ENCODE measurements at places on chromosomes 2 and 18.

DNA sequence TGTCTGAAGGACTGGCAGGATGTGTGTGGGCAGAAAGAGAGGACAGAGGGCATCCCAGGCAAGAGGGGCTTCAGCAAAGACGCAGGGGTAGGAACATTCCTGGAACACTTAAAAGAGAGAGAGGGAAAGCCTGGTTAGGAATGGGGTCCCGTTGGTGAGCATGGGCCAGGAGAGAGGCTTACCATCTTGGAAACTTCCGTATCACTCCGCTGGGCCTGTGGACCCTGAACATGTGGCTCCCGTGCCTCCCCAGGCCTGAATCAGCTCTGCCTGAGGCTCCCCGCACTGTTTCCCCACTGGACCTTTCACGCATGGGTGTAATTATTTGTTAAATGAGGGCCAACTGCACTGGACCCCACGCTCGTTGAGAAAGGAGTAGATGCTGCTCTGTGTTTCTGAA lies 191.1 kb upstream of the GLI2 start:
- no peak for DNase-seq

DNA sequence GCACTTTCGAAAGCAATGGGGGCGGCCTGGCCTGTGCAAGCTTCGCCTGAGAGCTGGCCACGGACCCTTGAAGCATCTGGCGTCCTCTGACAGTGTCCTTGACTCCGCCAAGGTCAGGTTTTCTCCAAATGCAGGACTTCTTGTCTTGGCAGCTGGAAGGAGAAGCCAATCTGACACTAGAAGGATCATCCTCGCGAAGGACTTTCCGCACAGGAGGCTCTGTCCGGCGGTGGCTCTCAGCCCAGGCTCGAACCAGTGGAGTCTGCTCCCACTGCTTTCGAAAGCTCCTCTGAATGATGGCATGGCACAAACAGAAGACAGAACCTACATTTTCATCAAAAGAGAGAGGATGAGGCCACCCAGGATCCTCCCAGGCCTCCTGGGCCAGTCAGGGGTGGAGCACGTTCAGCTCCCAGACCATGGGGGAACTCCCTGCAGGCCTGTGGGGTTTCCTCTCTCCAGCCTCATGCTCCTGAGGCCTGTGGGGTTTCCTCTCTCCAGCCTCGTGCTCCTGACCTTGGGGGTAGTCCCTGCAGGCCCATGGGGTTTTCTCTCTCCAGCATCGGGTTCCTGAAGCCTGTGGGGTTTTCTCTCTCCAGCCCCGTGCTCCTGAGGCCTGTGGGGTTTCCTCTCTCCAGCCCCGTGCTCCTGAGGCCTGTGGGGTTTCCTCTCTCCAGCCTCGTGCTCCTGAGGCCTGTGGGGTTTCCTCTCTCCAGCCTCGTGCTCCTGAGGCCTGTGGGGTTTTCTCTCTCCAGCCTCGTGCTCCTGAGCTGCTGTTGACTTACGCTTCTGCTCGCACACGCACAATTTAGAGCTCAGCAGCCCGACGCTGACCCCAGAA lies 396.5 kb upstream of the SALL3 start:
- no peak for DNase-seq

DNA sequence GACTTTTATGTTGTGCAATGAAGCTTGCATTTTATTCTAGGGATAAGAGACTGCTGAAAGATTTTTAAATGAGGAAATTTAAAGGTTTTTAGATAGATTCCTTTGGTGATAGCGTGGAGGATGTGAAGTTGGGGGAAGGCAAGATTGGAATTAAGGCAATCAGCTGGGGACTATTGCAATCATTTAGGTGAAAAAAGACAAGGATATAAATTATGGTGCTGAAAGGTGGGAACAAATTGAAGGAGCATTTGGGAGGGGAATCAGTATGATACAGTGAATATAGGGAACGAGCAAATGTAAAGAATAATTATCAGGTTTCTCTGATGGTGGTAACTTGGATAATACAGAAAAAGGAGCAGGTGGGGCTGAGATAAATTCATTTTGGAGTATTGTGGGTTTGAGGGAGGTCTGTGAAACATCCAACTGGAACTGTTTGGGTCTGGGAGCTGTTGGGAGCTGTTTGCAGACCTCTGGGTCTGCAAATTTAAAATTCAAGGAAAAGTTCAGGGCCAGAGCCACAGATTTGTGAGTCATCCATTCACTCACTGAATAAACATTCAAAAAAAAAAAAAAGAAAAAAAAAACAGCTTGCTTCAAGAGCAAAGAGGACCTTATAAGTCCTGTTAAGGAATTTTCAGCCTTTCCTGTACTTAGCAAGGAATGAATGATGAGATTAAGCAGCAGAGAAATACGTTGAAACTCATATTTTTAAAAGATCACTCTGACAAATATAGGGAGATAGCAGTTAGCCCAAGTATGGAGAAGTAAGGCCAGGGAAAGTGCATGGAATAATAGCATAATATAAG lies 257.5 kb upstream of the FN1 start:
- no peak for DNase-seq

DNA sequence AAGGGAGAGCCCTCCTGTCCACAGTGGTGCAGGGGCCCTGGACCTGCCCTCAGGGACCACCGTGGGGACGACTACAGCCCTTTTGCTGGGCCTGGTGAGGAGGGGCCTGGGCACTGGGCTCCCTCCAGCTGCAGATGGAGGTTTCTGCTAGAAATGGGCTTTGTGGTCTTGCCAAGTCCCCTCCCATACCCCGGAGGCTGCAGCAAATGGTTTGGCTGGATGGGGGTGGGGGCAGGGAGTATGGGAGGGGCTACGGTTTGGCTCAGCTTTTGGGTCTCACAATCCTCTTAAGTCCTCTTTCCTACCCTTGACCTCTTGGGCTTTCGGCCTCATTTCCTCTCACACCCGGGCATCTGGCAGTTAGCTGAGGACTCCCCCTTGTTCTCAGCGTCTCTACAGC lies 21.7 kb downstream of the TET3 start:
- no peak for DNase-seq

- peak; percentile 73 for DNase-seq
Measured at GRCh38 chr2:234500394-234501006, 3.6 kb upstream of the ARL4C start.

DNA sequence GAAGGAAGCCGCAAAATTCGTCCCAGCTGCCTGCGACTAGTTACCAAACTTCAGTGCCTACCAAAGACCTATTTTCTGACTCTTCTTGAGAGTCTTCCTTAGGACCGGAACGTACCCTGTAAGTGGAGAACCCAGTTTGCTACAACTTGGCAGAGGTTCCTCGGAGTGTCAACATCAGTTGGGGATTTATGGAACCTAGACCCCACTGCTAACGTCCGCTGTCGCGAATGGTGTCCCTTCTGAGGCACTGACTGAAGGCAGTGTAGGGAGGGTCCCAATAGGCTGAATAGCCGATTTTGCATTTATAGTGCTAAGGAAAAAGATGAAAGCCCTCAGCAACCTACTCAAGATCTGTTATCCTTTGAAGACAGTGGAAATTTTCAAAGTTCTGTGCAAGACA lies 568 bp upstream of the STK17B start:
- no peak for DNase-seq

- no peak for DNase-seq
Measured at GRCh38 chr2:38146275-38146906, 70.4 kb upstream of the CYP1B1 start.

DNA sequence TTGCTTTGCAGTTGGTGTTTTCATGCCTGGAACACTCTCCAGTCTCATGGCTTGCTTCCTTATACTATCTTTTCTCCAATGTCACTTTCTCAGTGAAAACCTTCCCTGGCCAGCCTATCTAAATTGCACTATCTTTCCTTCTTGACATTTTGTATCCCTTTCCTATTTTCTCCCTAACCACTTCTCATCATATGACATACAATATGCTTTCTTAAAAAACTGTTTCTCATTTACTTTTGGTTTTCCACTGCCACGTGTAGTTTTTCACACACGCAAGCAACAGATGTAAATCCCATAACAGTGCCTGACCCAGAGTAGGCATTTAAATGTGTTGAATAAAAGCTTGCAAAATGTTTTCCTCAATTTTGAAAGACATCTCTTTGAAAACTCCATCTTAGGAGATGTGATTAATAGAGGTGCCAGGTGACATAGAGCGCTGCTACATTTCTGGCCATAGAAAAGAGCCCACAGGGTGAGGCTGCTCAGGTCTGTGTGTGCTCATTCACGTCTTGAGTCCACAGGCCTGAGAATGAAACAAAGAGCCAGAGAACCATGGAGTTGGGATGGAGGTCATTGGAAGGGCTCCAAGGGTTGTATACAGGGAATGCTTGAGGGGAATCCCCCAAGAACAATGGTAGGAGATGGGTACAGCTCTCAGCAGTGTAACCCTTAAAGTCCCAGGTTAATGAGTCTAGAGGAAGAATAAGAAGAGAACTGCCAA lies 12.7 kb downstream of the ZNF24 start:
- DNase-seq: no peak

DNA sequence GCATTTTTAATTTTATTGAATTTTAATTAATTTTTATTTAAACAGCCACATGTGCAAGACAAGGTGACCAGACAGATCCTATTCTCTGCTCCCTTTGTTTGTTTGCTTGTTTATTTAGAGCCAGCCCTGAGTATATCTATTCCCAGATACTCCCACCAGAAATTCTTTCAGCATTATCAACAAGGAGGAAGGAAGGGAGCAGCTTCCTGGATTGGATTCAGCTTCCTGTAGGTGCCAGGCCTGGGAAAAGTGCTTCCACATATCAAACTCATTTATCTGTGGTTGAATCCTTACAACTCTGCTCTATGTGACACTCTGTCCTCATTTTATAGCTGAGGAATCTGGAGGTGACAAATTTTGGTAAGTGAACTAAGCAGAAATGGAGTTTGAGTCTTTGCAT lies 60.5 kb upstream of the KLF7 start:
- no peak for DNase-seq

- DNase-seq: no peak
Measured at GRCh38 chr2:48715042-48715899, 40.3 kb downstream of the LHCGR start.

GRCh38 chr2:196219671-196220070 lies 48.3 kb upstream of the STK17B start:
- DNase-seq: no peak

- no peak for DNase-seq
Measured at GRCh38 chr2:11788461-11789124, 42.2 kb downstream of the LPIN1 start.

GRCh38 chr2:143477714-143478443 lies 348.7 kb downstream of the ARHGAP15 start:
- no peak for DNase-seq

DNA sequence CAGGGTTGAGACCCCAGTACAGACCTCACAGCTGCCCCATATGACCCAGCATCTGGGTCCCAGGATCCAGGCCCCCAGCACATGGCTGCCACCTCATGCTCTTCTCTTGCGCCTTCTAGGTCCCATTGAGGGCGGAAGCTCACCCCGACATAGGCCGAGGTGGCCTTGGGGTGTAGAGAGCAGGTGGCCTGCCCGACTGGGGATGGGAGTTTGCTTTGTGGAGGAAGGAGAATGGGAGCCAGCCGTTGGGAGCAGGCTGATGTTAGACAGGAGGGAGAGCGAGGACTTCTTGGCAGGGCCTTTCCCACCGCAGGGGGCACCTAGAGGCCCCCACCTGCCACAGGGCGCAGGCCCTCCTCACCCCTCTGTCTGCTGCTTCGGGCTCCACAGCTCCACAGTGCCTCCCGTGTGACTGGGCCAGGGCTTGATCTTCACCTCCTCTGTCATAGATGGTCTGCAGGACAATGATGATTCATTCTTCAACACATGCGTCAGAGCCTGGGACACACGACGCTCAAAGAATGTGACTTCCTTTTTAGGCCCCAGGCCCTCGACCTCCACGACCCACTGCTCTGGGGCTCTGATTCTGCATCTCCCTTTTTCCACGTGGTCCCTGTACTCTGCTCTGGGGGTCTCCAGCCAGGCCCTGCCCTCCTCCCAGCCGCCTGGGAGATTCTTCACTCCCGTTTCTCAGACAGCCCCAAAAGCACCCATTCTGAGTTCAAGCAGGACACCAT lies 86.6 kb upstream of the ODC1 start:
- no peak for DNase-seq

GRCh38 chr2:141703501-141703900 lies 427.3 kb downstream of the LRP1B start:
- DNase-seq: no peak

DNA sequence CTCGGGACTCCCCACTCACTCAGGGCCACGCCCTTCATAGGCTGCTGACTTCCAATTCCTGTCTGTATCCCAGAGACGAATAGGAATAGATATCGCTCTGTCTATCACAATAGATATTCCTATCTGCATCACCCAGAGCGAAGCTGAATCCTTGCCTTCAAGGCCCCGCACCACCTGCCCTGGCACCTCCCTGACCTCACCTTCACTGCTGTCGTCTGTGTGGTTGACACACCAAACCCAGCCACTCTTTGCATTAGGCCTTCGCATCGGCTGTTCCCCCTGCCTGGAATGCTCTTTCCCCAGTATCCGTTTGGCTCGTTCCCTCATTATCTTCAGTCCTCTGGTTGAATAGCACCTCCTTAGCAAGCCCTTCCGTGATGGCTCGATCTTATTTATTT lies 43.5 kb downstream of the ATOH8 start:
- no peak for DNase-seq

GRCh38 chr2:59963157-59963556 lies 590.3 kb downstream of the BCL11A start:
- no peak for DNase-seq

DNA sequence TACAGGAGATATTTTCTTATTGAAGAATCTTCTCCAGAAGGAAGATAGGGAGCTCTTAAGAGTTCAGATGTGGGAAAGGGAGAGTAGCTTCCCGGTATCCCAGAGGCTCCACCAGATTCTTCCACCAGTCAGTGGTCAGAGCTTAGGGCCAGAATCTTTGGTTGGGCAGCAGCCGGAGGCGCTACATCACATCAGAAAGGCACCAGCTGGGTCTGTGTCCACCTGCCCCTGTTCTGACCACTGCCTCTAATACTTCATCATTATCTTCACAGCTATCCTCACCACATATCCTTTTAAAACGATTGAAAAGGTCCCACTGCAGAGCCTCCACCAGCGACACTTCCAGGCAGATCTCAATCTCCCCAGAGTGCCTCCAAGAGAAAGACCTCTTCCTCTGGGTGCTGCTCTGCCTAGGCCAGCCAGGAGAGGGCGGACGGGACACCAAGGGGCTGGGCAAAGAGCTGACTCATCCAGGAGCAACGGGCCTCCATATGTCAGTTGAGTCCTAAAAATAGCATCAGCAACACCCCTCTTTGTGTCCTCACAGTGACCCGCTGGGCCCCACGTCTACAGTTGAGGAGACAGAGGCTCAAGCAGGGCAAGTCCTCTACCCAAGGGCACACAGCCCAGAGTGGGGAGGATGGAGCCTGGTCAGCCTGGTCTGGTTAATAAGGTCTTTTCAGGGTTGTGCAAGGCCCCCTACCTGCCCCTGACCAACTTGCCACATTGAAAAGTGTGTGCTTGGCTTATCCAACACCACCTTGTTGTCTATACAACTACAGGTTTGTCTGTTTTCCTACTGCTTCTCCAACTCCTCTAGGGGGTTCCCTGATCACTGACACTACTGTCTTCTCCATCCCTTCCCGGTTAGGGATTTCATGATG lies 81.2 kb downstream of the ADD2 start:
- peak; percentile 86 for DNase-seq

DNA sequence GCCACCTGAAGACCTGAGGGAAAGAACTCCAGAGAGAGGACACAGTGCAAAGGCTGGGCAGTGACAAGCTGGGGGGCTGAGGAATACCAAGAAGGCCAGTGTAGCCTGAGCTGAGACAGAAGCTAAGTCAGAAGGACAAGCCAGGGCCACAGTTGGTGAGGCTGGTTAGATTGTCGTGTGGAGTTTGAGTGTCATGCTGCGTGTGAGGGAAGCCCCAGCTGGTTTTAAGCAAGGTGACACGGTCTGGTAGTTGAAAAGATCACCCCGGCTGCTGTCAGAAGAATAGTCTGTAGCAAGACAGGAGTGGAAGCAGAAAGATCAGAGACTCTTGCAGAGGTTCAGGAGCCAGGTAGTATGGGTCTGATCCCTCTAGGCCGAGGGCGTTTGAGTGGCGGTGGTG lies 50.6 kb upstream of the RMDN2 start:
- no peak for DNase-seq

Measured in cerebellum (tissue), 4 donors.